Activated CD4-positive, alpha-beta T cell treated with anti-CD3 and anti-CD28 coated beads, Interleukin-2, amount 50 U/mL, for 48 hours (primary cell): ENCODE measurements at places on chromosomes 1 and 21.

GRCh38 chr1:170073893-170074249 is 624 bp downstream of the KIFAP3 start:
- no peak for DNase-seq

DNA sequence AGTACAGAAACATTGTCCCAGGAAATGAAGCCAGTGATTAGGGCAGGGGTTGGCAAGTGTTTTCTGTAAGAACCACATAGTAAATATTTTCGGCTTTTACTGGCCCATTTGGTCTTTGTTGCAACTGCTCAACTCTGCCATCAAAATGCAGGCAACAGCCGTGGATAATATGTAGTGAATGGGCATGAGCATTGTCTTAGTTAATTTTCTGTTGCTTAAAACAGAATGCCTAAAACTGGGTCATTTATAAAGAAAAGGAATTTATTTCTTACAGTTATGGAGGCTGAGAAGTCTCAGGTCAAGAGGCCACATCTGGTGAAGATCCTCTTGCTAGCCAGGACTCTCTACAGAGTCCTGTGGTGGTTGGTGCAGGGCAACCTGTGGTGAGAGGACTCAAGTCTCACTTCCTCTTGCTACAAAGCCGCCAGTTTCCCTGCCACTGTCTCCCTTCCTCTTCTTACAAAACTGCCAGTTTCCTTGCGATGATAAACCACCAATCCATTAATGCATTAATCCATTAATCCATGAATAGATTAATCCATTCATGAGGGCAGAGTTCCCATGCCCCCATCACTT is 166.4 kb downstream of the PSMG1 start:
- no peak for DNase-seq

GRCh38 chr1:151085953-151086559 is 15.5 kb downstream of the GABPB2 start:
- no peak for DNase-seq

GRCh38 chr1:36492491-36492890 is 9.8 kb upstream of the CSF3R start:
- DNase-seq: no peak

GRCh38 chr1:8257621-8258020 is 60.3 kb upstream of the SLC45A1 start:
- no peak for DNase-seq
